Fibroblast of skin of abdomen (primary cell): ENCODE measurements at places on chromosomes 11 and 22.

GRCh38 chr22:37806409-37807333 lies 1.1 kb upstream of the GCAT start:
- peak; percentile 34 for DNase-seq

GRCh38 chr22:31676700-31677099 lies 14.7 kb upstream of the PISD start:
- peak; percentile 89 for DNase-seq

DNA sequence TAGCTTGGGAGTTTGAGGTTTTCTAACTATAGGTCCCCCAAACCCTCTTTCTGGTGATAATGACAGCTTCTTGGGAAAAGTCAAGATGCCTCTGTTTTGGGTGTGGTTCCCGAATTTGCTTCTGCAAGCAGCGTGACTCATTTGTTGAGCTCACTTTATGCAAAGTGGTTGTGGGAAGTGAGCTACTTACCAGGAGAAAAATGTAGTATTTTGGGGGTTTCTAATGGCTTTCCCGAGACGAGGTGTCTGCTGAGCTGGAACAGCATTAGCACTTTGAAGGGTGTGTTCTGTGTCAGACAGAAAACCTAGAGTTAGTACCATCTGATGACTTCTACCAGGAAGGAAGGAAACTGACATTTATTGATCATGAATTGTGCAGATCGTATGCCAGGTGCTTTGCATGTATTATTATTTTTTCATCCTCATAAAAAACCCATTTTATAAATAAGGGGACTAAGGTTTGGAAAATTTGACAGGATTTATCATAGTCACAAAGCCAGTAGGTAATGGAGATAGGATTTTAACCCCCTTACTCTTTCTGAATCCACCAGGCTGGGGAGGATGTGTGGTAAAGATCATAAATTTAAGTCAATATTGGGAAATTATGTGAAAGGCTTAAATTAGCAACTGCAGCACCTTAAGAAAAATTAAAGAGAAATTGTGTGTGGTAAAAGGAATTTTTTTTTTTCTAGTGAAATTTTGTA lies 108.8 kb upstream of the CD44 start:
- DNase-seq: peak; percentile 52

DNA sequence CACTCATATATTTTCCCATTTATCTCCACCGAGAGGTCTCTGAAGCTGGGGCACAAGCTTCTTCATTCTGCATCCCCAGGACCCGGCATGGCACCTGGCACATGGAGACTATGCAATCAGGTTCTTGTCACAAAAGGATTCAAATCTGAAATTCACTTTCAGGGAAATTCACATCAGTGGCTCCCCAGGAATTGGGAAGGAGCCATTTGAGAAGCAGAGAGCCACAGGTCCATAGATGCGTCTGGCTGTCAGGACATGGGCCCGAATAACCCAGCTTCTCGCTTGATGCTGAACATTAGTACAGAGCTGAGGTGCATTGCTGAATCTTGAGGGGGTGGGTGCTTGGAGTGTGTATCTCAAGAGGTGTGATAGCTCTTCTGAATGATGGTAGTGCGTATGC lies 82.5 kb downstream of the TSPAN18 start:
- DNase-seq: no peak

DNA sequence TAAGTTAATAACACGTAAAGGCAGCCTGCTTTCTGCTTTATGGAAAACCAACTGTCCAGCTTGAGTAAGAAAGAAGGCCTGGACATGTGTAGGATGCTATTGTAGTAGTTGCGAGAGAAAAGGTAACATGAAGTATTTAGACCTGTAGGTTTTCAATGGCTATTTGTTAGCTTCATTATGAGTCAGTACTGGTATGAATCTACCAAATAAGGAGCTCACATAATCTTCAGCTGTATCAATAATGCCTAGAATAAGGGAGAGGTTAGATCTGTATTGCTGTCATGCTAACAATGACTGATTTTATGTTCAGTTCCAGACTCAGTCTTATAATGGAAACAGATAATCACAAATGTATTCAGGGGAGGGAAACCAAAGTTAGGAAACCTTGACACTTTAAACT lies 550.3 kb downstream of the CNTN5 start:
- DNase-seq: no peak
